ENCODE measurements at places on chromosomes 1 and 21.

DNA sequence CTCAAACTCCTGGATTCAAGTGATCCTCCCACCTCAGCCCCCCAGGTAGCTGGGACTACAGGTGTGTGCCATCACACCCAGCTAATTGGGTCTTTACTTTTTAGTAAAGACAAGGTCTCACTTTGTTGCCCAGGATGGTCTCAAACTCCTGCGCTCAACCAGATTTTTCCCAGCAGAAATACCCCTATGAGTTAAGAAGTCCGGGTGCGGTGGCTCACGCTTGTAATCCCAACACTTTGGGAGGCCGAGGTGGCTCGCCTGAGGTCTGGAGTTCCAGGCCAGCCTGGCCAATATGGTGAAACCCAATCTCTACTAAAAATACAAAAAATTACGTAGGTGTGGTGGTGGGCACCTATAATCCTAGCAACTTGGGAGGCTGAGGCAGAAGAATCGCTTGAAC, 6.5 kb upstream of the L1TD1 start:
- DNase-seq = no peak

DNA sequence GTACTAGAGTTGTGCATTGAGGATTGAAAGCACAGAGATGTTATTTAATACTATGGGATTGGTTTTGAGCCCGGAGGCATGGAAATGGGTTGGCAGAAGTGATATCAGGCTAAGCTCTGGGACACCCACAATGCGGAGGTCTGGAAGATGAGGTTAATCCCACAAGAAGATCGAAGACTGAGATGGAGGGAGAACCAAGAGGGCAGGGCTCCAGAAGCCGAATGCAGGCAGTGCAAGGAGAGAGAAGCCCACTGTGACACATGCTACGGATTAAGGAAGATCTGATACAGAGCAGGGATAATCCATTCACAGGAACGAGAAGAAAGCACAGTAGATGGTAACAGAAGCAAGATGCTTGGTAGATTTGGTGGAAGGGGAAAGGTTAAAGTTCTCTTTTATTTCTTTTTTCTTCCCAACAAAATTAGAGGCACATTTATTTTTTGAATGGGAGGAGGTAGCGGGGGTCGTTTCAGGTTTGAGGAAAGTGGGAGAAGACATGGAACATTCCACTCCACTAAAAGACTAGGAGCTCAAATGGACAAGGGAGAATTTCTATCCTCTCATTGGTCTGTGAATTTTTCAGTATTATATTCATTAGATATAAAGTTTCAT, 113.2 kb downstream of the NCAM2 start:
- no peak for DNase-seq

DNA sequence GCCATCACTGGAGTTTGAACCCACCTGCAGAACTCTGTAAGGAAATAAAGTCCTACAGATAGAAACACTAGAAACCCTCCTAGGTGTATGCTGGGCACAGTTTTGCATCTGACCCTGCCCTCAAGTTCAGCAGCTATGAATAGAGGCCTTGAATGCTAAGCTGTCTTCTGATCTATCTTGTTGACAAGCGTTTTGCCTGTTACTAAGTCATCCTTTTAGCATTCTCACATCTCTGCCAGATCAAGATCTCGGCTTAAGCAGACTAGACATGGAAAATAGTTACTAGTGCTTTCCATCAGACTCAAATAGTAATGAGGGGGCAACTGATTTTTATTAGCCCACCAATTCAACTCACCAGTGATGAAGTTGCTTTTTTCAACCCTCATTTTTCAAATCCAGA, 10.5 kb downstream of the TBX15 start:
- DNase-seq = no peak

- DNase-seq = no peak
These were observed 128.3 kb downstream of the EPHB2 start for GRCh38 chr1:22838965-22839364.

GRCh38 chr1:3778590-3779264, 6.2 kb downstream of the SMIM1 start:
- no peak for DNase-seq

GRCh38 chr1:169113613-169114119, 7.2 kb downstream of the ATP1B1 start:
- no peak for DNase-seq

- DNase-seq = peak; percentile 38
These were observed 791 bp downstream of the USP24 start for GRCh38 chr1:55214212-55214933.

GRCh38 chr1:244350027-244350426, 101.7 kb downstream of the ADSS2 start:
- DNase-seq = no peak

DNA sequence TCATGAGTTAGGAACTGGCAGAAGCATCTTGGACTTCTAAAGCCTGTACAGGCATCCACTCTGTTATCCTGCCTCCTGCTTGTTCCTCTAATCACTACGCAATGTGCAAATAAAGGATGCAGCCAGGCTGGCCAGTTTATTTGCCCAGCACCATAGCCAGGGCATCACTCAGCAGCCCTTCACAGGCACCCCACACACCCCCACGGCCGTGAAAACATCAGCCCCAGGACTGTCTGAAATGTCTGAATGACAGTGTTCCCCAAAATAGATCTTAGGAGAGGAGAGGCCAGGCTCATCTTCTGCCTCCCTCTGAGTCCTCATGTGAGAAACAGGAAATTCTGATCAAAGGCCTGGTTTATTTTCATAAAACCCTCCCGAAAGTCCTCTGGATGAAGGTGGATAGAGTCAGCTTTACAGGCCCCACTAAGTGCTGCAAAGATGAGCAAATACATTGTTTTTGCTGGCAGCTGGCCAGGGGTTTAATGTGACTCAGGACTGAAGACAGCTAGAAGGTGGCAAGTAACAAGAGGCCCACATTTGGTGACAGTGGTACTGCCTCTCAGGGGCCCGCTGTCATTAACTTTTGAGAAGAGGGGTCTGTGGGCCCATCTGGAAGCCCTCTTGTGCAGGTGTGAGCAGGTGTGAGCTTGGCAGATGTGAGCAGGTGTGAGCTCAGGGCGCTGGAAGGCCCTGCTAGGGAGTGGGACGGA, 32.9 kb downstream of the GRHL3 start:
- DNase-seq = peak; percentile 48

GRCh38 chr1:33572387-33572786, 99.9 kb downstream of the ZSCAN20 start:
- DNase-seq = no peak

- no peak for DNase-seq
These were observed 722.6 kb downstream of the LRRIQ3 start for GRCh38 chr1:73475316-73475870.

DNA sequence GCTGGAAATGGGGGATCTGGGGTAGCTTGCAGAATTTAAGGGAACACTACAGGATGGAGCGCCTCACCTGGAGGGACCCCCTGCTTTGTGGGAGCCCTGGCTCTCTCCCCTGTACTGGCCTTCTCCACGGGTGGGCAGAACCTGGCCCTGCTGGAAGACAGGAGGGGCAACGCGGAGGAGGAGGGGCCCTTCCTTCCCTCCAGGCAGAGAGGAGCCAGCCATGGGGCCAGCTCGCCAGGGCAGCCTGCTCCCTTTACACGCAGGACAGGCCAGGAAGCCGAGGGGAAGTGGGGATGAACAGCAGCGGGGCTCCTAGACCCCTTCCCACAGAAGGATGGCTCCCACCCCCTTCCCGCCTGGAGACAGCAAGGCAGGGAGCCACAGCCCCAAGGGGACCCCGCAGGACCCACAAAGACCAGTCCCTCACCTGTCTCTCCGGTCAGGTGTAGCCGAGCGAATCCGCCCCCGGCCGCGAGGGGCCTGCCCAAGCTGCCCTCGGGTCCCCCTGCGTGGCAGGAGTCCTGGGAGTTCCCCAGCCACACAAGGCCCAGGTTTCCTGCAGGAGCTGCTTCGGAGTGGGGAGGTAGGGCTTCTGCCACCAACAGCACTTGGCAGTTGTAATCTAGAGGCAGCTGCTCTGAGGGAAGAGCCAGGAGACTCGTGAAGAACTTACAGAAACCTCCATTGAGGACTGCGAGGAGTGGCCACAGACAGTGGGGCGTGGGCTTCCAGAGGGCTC, 1.6 kb upstream of the SLC19A1 start:
- DNase-seq = no peak

Measured in stimulated activated CD4-positive, alpha-beta T cell treated with anti-CD3 and anti-CD28 coated beads, Interleukin-12 subunit alpha, Interleukin-12 subunit beta, amount 100 ng/mL, for 4 hours (primary cell).